ENCODE measurements at places on chromosomes 11 and 22. TPM values are rescaled to one million over a fixed set of nuclear protein-coding genes. Genes with fewer than 3 reads are reported as not detected.
A peak's percentile ranks its signal among the peaks of the same experiment; 100 is the strongest.

GRCh38 chr22:37538590-37539357, 19.6 kb upstream of the CARD10 start:
- DNase-seq: peak; percentile 97

DNA sequence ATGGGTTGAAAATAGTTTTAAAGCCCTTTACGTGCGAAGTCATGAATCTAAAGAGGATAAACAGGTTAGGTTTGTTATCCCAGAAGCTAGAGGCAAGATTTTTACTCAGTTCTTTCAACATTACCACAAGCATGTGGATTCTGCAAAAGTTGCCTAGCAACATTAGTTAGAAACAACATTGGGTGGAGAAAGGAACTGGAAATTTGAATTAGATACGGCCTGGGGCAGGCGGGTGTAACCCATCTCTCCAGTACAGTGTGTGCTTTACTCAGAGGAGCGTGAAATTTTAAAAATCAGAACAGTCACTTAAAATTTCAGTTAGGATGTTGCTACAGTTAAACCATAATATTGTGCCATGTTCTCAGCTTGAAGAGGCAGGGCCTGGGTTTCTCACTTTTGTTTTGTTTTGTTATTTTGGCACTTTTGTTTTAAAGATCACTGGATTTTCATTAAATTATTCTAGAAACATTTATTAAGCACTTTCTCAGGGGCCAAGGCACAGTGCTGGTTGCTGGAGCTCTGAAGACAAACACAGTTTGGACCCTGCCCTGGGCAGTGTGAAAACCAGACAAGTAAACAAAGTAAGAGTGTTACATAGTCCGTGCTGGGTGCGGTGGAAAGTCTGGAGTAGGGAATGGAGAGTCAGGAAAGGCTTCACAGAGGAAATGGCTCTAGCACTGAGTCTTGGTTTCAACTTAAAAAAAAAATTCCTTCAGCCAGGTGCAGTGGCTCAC, 4.4 kb upstream of the WEE1 start:
- no peak for DNase-seq

DNA sequence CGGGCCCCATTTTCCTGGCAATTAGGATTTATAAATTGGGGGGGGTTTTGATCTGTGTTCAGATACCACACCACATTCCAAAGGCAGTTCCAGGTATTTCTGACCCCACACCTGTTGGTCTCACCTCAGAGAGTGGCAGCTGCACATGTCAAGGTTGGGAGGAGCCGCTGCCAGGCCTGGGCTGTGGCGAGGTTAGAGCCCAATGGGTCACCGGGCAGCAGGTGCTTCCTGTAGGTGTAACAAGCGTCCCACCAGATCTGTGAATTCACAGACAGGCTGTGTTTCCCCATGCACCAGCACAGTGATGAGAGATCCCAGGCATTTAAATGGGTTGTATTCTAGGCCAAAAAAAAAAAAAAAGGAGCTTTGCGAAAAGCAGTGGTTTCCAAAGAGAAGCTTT, 58.6 kb downstream of the CABIN1 start:
- peak; percentile 50 for DNase-seq

- DNase-seq: peak; percentile 26
Measured at GRCh38 chr11:2653198-2653551, 46.6 kb downstream of the KCNQ1OT1 start.

DNA sequence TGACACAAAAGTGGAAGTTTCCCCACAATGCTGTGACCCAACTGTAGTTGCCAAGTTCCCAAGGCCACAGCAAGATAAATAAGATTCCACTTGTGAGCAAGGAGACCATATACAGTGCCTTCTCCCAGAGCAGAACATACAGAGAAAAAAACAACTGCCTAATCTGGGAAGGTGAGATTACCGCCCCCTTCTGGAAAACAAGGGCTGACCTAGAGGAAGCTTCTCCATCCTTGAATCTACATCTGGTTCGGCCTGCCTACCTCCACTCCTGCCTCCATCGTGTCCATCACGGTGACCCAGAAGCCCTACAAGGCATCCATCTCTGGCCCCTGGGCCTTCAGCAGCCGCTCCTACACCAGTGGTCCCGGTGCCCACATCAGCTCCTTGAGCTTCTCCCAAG, 6.1 kb upstream of the RNASEH2C start:
- no peak for DNase-seq

DNA sequence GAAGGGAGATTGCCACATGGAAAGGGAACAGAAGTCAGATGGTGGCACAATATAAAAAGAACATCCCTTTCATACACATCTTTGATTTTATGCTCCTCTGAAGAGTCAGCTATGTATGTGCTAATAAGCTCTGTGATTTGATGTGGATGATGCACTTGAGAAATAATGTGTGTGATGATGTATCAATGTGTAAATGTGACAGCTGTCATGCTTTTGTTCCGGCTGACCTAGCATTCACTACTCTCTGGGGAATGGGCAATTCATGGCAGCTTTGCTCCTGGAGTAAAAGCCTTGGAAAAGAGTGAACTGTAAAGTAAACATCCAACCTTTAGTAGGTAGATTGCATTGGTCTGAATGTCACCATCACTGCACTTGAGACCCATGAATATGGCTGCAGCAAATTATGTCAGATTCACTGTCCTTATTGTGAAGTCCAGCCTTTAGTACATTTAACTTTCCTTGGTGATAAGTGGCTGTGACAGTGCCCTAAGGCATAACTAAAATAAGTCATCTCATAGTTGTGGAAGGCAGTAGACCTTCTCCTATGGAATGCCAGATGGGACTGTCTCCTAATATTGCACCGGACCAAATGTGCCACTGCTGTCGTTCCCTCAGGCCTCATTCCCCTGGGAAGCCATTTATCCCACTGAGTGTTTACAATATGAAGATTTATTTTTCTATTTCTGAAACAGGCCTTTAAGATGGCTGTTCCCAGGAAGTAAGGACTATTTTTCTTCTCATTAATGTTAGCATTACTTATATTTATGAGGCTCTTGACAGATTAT, 178.2 kb upstream of the CCDC90B start:
- no peak for DNase-seq

DNA sequence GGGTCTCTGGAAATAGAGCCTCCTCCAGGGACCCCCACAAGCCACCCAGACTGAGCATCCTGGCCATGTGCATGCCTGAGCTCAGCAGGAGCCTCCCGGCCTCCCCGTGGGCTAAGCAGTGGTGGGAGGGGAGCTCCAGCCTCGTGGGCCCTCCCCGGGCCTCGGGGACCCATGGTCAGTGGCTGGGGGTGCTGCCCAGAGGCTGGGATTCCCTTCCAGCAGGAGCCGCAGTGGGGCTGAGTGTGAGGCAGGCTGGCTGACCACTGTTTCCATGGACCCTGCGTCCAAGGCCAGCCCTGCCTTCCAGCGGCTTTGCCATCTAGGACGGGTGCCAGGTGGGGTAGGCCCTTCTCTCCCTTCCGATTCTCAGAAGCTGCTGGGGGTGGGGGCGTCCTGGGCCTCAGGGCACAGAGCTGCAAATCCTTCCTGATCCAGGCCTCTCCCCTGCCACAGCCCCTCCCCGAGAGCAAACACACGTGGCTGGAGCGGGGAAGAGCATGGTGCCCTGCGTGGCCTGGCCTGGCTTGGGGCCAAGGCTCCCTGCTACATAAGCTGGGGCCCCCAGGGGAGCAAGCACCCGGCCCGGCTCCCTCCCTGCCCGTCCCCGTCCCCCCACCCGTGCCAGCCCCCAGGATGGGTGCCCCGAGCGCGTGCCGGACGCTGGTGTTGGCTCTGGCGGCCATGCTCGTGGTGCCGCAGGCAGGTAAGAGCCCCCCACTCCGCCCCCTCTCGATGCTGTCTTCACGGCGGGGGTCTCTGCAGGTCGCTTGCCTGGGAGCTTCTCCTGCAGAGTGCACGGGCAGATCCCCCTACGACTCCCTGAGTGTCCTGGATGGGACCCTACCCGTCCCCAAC, at the start of gene MUC5B:
Gene MUC5B (plus strand): TSS at position 576 of the 855 bp plus-strand sequence. CDS start 58 bp downstream, at position 634.
- DNase-seq: peak; percentile 64

- no peak for DNase-seq
Measured at GRCh38 chr11:61503135-61503770, 5.3 kb upstream of the LRRC10B start.

- DNase-seq: no peak
Measured at GRCh38 chr11:41522391-41522790, 62.9 kb upstream of the LRRC4C start.

DNA sequence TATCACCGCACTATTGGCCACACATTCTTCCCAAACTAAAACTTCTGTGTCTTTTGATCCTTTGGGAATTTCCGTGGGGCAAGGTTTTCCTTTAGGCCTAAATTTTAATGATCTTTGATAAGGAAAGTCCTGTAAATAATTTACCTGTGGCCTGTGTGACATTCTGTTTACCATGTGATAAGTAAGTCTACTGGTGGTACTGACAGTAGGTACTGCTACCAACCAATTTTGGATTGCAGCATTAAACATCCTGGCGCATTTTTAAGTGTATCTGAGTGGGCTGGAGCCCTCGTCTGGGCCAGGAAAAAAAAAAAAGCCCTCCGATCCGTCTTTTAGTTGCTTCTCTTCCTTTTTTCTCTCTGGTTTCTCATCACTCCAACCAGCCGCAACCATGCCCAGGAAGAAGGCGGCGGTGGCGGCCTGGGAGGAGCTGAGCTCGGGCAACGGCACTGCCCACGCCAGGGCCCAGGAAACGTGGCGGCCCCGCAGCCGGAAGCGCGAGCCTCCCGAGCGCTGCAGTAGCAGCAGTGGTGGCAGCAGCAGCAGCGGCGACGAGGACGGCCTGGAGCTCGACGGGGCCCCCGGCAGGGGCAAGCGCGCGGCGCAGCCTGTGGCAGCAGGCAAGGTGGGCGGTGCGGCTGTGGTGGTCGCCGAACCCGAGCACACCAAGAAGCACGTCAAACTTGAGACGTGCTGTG, 33.6 kb downstream of the ASRGL1 start:
- peak; percentile 75 for DNase-seq

- no peak for DNase-seq
Measured at GRCh38 chr22:36968249-36968964, 50.8 kb downstream of the TST start.

DNA sequence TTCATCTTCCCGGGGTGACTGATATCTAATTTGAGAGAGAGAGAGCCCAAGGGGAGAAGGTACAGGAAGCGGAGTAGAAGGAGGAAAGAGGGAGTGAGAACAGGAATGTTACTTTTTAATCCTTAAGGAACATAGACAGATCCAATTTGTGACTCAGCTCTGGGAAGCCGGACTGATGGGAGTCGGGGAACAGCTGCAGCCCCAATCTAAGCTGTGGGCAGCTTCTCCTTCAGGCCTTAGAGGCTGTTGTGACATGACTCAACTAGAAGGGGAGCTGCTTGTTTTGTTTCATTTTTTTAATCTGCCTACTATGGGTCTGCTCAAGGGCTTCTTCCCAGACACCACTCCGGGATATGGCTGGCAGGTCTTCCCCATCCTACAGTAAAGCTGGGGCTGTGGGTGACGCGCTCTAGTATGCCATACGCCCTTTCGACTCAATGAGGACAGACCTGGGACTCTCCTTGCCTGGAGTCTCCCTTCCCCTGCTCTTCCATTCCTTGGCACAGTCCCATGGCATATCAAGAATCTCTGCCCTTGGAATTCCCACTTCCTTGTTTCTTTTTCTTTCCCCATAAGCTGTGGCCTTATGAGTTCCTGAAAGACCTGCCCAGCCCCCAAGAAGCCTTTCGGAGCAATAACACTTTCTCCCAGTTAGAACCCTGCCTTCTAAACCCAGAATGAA, 103.3 kb upstream of the AKIP1 start:
- DNase-seq: no peak

DNA sequence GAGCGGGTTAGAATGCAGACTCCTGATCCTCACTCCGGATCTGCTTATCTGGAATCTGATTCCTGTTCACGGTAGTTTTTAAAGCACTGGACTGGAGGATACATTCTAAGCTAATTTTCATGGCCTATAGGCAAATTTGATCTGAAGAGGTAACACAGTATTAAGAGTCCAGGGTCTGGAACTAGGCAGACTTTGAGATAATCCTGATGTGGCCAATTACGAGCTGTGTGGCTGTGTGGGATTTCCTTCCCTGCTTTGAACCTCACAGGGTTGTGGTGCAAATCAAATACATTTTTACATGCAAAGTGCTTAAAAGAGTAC, 285.2 kb downstream of the MIAT start:
- DNase-seq: no peak

DNA sequence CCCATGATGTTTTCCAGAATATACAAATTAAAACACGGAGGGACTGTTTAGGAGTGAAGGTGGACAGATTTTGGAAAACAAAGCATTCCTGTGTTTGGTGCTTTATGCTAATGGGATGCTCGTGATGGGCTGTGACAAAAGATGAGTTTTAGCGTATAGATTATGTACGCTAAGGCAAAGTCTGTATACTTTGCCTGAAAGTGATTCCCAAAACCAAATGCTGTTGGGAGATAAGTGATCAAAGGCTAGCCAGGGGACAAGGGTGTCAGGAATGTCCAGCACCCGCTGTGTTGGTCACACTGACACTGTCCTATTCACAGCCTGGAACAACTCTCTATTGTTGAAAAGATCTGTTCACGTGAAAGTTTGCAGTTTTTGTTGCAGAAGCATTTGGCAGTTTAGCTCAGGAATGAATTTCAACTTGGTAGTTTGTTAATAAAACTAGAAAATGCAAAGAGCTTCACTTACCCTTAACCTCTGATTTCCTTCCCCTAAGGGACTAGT, 1.5 kb downstream of the JAM3 start:
- no peak for DNase-seq

DNA sequence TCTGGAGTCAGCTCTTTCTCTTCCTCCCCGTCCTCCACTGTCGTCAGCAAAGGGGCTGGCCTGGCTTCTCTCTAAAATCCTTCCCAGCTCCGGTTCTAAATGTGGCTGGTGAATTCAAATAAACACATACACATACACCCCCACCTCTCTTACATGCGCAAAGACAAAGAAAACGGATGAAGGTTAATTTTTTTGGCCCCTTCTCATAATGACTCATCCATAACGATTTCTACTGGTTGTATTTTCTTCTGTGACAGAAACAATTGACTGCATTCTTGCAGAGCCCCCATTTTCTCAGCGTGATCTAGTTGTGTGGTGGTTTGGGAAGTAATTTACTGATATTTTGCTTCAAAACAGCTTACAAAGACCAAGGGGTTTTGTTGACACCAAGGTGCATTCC, 130.0 kb upstream of the NTM start:
- no peak for DNase-seq

DNA sequence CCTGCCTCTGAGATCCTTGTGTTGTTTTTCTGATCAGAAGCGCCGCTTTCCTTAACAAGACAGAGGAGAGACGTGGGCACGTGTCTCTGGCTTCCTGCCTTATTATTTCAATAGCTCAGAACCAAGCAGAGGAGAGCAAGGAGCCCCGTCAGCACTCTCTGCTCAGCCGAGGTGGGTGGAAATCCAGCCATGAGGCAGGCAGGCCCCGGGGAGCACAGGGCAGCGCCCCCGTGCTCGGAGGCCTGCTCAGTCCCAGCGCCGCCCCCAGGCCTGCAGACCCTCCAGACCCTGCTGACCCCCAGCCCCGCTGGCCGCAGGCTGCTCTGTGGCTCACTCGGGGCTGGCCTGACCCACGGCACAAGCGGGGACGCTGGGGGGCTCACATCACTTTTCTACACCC, 162.8 kb downstream of the BRD1 start:
- DNase-seq: peak; percentile 46

The SCO2 gene
- total RNA-seq: 3.1 TPM

The SHISA8 gene
- total RNA-seq: not detected

The DCDC1 gene
- 0.93 TPM for total RNA-seq

The LRP4 gene
- 14.0 TPM for total RNA-seq

The SLC5A12 gene
- total RNA-seq: not detected

The ARHGAP20 gene
- 6.6 TPM for total RNA-seq

The UEVLD gene
- 24.0 TPM for total RNA-seq

The CDC42BPG gene
- total RNA-seq: 20.9 TPM

The ACR gene
- 4.5 TPM for total RNA-seq

The VSIG10L2 gene
- total RNA-seq: not detected
